ENCODE measurements at places on chromosomes 2 and 18. TPM values are rescaled to one million over a fixed set of nuclear protein-coding genes. Genes with fewer than 3 reads are reported as not detected.

DNA sequence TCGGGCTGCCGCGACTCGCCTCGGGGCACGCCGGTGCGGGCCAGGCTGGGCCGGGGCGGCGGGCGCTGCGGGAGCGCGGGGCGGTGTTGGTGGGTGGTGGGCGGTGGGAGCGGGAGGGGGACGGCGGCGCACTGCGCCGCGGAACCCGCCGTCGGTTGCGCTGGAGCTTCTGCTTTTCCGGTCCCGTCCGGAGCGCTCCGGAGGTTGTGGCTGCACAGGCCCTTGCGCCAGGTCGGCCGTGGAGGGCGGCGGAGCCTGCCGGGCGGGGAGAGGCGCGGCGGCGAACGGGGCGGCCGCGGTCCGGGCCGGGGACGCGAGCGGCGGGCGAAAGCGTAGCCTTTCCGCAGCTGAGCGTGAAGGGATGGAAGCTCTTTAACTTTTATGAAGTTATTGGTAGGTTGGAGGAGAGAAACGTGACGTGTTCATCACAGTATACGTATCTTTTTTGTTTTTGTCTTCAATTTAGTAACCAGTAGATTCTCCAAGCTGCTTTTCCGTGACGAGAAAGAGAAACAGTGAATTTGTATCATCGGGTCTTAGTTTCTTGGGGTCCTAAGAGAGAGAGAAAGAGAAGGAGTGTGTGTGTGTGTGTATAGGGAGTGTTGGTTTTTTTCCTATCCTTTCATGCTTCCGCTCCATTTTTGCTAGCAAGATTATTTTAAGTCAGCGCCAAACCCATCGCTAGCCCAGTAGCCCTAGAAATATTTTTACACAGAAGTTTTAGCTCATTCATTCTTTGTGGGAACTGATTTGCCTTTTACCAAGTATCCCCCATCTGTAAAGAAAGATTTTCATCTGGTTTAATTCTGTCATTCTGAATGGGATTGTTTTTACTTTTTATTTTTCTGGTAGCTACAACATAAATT lies 535 bp downstream of the ATG4B start:
- no peak for DNase-seq

GRCh38 chr18:55413474-55413873 lies 174.5 kb downstream of the TCF4 start:
- DNase-seq, result no peak

DNA sequence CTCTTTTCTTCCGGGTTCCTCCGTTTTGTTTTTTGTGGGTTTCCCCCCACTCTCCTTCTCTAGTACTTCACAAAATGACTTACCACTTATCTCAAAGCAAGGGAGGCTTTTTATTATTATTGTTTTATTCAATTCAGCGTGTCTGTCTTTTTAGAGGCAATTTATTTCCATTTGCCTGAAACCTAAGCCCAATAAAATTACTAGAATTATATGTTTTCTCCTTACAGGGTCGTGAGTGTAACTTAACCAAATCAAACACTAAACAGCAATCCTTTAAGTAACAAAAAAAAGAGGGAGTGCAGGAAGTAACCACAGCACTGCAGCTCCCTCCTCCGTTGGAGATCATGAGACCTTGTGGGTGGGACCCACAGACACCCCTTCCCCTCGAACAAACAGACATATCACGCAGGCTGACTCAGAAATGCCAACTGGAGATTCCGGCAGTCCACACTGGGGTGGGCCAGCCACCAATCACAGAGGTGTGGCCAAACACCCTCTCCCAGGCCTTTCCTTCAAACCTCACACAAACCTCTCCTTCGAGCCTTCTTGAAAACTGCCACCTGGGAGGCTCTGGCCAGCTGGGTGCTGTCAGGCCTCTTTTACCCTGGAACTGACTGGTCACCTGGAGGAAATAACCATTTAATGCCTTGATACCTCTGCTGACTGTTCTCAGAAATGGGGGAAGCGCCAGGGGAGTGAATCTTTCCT lies 207.1 kb upstream of the SMAD2 start:
- DNase-seq, result no peak

DNA sequence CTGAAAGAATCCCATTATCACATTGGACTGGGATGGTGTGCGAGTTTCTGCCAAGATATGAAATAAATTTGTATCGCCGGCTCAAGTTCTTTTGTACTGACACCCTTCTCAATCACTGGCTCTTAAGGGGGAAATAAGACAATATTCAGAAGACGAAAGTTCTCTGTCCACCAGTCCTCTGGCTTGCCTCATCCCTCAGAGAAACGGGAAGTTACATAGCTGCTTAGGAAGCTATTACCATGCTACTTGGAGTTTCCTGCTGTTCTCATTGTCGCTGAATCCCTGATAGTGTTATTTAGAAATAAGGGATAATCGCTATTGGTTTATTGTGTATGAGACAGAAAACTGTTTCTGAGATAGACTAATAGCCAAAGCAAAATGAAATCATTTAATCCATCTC lies 205.0 kb upstream of the ZNF521 start:
- no peak for DNase-seq

GRCh38 chr18:49961271-49961670 lies 147.9 kb upstream of the ACAA2 start:
- DNase-seq, result no peak

GRCh38 chr2:239609162-239609561 lies 208.3 kb upstream of the HDAC4 start:
- DNase-seq, result no peak

The DCDC2C gene
- not detected for total RNA-seq

The FAM161A gene
- total RNA-seq, result 11.0 TPM

Data from activated naive CD4-positive, alpha-beta T cell treated with anti-CD3 and anti-CD28 coated beads, Interleukin-2, amount 50 U/mL, for 72 hours (primary cell).